Activated T-cell treated with anti-CD3 and anti-CD28 coated beads, Interleukin-2, amount 50 U/mL, for 72 hours (primary cell): ENCODE measurements at places on chromosomes 7 and 10.

DNA sequence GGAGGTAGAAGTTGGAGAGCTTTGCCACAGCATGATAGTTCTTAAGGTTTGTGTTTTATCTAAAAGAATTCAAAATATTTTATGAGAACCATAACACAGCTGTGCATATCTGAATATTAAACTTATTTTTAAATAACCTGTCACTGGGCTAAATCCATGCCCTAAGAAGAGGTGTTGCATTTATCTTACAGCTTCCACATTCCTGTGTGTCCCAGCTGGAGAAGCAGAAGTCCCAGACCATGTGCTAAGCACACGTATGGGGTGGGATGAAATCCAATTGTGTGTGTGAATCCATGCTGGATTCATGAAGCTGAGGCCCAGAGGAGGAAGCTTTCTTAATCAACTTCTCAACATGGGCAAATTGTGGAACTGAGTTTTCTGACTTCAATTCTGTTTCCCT lies 121.5 kb downstream of the PKD1L1 start:
- DNase-seq, result no peak

DNA sequence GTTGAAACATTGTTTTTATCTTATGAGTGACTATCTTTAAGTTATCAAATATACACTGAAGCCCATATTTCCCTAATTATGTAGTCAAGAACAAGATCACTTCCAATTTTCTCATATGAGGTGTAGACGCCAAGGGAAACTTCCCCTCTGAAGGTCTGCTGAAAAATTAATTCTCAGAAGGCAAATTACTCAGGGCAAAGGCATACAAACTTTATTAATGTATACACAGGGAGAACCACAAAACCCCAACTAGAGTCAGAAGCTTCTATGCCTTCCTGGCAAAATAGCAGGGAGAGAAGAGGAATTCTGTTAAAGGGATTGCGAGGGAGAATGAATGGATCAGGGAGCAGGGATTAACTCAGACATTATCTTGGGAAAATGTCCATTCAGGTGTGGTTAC lies 83.4 kb downstream of the DOCK4 start:
- DNase-seq, result no peak

GRCh38 chr10:549391-549790 lies 140.1 kb downstream of the DIP2C start:
- no peak for DNase-seq

DNA sequence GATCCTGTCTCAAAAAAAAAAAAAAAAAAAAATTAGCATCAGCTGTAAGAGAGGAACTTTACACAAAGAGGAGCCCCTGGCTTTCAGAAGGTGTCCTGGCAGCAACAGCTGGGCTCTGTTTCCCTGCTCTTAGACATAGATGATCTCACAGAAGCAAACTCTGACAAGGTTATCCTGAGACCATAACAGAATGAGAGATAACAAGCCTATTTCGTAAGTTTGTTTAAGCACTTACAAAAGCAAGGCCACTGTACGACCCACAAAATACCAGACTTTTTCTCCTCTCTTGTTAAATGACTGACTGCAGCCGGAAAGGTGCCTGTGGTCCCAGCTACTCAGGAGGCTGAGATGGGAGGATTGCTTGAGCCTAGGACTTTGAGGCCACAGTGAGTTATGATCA lies 33.3 kb upstream of the OTUD1 start:
- no peak for DNase-seq

- no peak for DNase-seq
These were observed 171.2 kb downstream of the GFRA1 start for GRCh38 chr10:116101616-116102315.

- DNase-seq, result no peak
These were observed 111.4 kb upstream of the ABCB5 start for GRCh38 chr7:20504060-20504459.

- no peak for DNase-seq
These were observed 66.3 kb upstream of the EMX2 start for GRCh38 chr10:117476281-117476680.

DNA sequence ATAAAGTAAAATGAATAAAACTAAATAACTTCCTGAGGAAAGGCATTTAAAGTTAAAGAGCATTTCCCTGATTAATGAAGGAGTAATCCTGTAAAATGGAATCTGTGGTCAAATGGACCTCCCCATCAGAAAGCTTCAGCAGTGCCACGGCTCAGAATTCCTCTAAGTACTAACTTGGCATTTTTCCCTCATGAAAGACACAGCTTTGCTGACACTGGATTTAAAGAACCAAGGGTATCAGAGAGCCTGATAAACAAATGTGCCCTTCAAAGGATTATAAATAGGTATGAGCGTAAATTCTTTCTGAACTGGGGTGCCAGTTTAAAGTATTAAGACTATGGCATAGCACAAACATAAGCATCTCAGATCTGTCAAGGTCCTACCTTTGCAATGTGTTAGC lies 24.2 kb upstream of the RNF148 start:
- no peak for DNase-seq

DNA sequence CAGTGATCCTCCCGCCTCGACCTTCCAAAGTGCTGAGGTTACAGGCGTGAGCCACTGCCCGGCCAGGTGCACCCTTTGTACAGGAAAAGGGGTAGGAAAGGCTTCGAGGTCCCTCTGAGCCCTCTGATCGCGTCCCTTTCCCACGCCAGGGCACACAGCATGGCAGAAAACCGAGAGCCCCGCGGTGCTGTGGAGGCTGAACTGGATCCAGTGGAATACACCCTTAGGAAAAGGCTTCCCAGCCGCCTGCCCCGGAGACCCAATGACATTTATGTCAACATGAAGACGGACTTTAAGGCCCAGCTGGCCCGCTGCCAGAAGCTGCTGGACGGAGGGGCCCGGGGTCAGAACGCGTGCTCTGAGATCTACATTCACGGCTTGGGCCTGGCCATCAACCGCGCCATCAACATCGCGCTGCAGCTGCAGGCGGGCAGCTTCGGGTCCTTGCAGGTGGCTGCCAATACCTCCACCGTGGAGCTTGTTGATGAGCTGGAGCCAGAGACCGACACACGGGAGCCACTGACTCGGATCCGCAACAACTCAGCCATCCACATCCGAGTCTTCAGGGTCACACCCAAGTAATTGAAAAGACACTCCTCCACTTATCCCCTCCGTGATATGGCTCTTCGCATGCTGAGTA lies 871 bp downstream of the POP7 start:
- no peak for DNase-seq

- no peak for DNase-seq
These were observed 278.5 kb downstream of the TCF7L2 start for GRCh38 chr10:113228530-113228929.

DNA sequence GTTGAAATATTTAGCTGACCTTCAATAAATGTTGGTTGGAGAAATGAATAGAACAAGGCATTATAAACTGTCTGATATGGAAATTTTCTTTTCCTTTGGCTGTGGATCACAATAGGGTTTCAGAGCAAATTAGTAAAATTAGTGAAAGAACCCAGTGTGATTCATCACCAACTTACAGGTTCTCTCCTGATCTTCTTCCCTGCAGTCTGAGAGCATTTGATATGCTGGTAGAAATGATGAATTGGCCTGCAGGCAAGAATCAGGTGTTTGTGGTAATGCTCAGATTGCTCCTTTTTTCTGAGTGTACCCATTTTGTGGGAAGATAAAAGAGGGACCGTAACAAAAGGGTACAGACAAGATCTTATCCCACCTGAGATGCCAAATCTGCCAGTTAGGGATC lies 51.9 kb downstream of the BTAF1 start:
- no peak for DNase-seq

DNA sequence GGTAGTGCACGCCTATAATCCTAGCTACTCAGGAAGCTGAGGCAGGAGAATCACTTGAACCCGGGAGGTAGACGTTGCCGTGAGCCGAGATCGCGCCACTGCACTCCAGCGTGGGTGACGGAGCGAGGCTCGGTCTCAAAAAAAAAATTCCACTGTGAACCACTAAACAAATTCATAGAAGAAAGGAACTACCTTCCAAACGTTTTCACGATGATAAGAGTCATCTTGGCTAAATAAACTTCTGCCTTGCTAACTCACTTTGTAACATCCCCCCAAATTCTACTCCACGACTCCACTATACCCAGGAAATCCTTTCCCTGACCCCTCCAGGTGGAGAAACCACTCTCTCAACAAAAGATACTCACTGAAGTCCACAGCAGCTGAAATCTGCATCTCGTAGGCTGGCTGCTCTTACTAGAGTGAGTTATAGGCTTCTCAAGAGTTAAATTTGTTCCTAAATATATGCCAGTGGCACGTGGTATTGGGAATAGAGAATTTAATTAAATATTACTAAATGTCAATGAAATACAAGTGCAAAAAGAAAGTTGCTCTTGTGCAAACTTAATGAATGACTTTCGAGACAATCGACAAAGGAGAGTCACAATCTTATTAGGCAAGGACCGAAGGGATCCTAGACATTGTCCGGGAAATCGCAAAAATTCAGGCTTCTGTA lies 1.6 kb upstream of the GTF2I start:
- DNase-seq, result no peak

DNA sequence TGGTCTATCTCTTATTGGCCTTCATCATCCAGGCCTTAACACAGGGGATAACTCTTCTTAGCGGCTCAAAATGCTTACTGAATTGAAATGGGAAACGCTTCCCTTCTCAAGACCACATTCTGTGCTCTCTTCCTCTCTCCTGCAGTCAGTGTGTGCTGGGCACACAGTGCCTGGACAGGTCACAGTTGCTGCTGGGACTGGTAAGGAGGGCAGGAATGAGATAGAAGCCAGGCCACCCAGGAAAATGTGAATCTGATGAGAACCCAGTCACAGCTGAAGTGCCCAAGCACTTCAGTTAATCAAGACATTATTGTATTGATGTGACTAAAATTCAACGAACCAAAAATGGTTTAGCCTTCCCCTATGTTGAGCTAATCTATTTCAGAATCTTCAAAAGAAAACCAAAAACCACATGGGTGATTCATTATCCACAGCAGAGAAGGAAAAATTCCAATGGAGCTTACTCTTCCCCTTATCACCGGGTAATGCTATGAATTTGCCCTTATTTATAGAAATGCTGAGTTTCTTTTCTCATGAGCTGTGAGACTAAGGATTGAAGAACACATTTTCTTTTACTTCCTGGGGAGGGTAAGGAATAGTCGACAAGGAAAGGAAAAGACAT lies 41.2 kb upstream of the PLPP4 start:
- no peak for DNase-seq

- DNase-seq, result no peak
These were observed 8.3 kb downstream of the PEX1 start for GRCh38 chr7:92520024-92520423.

- no peak for DNase-seq
These were observed 651.6 kb upstream of the IGFBP3 start for GRCh38 chr7:46572691-46573090.

GRCh38 chr7:23335621-23336020 lies 36.5 kb downstream of the MALSU1 start:
- DNase-seq, result no peak

DNA sequence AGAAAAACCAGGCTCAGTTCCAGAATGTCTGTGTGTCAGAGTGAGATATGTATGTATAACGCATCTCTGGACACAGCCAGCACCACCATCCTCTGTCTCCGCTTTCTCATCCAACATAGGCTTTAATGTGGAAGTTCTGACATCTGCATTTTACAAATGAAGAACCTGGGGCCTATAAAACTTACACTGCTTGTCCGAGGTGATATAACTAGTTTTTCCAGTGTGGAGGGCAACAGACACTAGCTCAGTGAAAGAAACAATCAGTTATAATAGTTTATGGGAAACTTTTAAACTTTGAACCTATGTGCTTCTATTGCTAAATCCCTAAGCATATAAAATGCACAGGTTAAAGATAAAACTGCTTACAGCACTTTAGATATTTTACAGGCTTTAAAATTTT lies 208.7 kb downstream of the CRPPA start:
- no peak for DNase-seq

GRCh38 chr10:13823096-13823708 lies 236.4 kb downstream of the PRPF18 start:
- DNase-seq, result no peak

GRCh38 chr10:79234391-79235315 lies 112.6 kb upstream of the PPIF start:
- no peak for DNase-seq

DNA sequence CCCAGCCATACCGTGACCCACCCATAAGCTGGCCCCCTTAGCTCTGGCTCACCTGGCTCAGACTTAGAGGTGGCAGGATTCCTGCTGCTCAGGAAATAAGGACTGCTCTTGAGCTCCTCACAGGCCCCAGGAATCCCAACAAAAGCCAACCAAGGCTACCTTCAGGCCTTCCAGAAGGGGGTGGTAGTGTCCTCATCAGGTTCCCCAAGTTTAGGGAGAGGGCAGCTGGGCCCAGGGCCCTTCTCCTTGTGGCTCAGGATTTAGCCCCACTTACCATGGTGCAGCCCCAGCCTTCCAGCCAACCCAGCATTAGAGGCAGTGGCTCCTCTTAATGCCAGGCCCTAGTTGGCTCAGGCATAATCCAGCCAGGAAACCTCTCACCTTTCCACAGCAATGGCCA lies 23.5 kb downstream of the NPFFR1 start:
- DNase-seq, result no peak

- DNase-seq, result no peak
These were observed 26.8 kb downstream of the ELFN1 start for GRCh38 chr7:1696671-1697498.

- no peak for DNase-seq
These were observed 7.5 kb downstream of the ZYX start for GRCh38 chr7:143388491-143389101.

DNA sequence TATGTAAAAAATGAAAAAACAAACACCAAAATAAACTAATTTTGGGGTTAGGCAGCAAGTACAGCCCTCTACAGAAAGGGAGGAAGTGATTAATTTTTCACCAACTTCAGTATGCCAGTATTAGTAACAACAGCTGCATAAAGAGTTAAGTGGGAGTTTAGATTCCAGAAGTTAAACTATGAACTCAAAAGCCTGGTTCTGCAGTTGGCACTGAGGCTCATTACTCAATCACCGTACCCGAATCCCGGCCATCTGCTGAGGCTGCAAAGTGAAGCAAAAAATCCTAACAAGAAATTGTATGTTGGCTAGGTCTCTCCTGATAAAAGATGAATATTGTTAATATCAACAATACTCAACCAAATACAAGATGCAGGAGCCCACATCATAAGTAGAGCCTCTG lies 4.0 kb downstream of the NUDT5 start:
- DNase-seq, result no peak

DNA sequence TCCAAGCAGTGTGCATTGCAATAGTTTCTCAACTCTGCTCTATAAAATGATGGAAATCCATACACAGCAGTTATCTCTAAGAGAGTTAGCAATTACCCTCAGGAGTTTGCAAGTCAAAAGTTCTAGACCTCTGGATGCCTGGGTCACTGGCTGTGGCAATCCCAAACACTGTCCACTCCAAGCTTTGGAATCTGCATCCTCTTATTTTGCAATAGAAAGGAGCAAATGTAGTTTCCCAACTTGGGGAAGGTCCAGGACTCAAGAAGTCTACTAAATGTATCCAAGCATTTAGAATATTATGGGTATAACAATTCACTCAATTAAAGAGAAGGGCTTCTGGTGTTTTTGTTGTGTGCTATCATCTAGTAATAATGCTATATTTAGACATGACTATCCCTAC lies 131.3 kb upstream of the NRP1 start:
- no peak for DNase-seq

- no peak for DNase-seq
These were observed 86.1 kb downstream of the VOPP1 start for GRCh38 chr7:55486192-55486590.
